GM12878 (cell line): ENCODE measurements at places on chromosomes 5 and 9. TPM values are rescaled to one million over a fixed set of nuclear protein-coding genes. Genes with fewer than 3 reads are reported as not detected.

DNA sequence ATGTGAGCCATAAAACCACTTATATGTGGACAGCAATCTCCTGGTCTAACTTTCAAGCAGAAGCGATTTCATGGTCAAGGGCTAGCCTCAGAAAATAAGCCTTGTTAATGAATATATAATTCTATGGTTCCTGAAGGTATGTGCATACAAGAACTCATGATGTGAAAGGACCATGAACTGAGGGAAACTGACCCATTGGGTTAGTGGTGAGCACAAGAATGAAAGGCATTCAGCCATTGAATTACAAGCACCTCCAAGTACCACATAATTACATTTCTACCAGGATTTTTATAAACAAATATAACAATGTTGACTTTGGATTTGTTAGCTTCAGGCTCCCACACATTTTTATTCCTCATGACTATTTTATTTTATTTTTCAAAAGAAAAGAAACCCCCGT is 459.0 kb downstream of the TLE4 start:
- H3K27me3 ChIP-seq, result no peaks in the 10 kb centered on the region
- no peaks in the 10 kb centered on the region for H3K36me3 ChIP-seq
- DNase-seq, result no peak
- no peaks in the 10 kb centered on the region for H3K4me1 ChIP-seq
- no peak overlapping the region for H3K27ac ChIP-seq

DNA sequence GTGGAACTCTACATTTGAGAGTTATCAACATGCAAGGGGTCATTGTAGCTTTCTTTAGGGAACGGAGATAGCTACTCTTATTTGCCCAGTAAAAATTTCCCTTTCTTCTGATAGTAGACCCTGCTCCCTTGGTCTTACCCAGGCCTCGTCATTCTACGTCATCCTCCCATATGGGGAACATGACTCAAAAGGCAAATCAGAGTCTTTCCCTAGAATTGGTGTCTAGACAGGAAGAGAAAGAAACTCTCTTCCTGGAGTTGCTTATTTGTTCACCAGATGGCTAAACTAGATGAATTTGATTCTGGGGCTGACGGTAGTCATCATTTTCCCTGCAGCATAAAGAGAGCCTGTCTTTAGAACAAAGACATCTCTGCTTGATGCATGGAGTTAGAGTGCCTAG is 12.2 kb upstream of the SLC38A9 start:
- no peak overlapping the region for H3K27ac ChIP-seq
- no peaks in the 10 kb centered on the region for H3K4me1 ChIP-seq
- no peak overlapping the region for H3K4me3 ChIP-seq
- no peaks in the 10 kb centered on the region for H3K27me3 ChIP-seq

- H3K27me3 ChIP-seq, result no peaks in the 10 kb centered on the region
- no peaks in the 10 kb centered on the region for H3K36me3 ChIP-seq
- DNase-seq, result no peak
- H3K27ac ChIP-seq, result no peak overlapping the region
- H3K4me3 ChIP-seq, result no peak overlapping the region
Measured at GRCh38 chr5:59125011-59125961, 542.4 kb downstream of the RAB3C start.

DNA sequence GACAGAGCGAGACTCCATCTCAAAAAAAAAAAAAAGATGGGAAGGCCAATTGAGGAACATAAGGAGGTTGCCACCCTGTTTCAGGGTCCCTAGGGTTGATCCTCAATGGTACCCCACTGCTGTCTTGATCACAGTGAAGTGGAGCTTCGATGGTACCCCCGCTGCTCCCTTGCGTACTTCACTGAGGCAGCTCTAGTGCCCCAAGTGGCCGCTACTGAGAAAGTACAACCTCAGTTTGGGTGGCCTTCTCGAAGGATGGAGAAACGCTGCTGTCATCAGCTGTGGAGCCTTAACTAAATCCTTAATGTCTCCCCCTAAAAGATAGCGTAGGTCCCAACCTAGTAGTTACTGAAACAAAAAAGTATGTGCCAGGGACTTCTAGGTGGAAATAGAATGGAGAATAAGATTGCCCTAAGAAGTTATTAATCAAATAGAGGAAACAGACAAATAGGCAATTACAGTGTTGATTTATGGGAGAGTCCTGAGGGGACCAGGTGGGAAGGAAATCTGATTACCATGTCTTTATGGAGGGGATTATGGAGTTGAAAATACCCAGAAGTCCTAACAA is 6.3 kb downstream of the TESK1 start:
- H3K36me3 ChIP-seq, result no peaks in the 10 kb centered on the region; the same call in 1 of the 2 replicates
- H3K27me3 ChIP-seq, result no peaks in the 10 kb centered on the region
- H3K4me3 ChIP-seq, result no peak overlapping the region
- DNase-seq, result no peak
- H3K27ac ChIP-seq, result no peak overlapping the region

GRCh38 chr5:79495311-79495710 is 18.6 kb downstream of the HOMER1 start:
- H3K4me1 ChIP-seq, result no peaks in the 10 kb centered on the region
- no peak overlapping the region for H3K4me3 ChIP-seq
- no peak for DNase-seq
- no peaks in the 10 kb centered on the region for H3K27me3 ChIP-seq
- H3K27ac ChIP-seq, result no peak overlapping the region
- no peaks in the 10 kb centered on the region for H3K36me3 ChIP-seq

DNA sequence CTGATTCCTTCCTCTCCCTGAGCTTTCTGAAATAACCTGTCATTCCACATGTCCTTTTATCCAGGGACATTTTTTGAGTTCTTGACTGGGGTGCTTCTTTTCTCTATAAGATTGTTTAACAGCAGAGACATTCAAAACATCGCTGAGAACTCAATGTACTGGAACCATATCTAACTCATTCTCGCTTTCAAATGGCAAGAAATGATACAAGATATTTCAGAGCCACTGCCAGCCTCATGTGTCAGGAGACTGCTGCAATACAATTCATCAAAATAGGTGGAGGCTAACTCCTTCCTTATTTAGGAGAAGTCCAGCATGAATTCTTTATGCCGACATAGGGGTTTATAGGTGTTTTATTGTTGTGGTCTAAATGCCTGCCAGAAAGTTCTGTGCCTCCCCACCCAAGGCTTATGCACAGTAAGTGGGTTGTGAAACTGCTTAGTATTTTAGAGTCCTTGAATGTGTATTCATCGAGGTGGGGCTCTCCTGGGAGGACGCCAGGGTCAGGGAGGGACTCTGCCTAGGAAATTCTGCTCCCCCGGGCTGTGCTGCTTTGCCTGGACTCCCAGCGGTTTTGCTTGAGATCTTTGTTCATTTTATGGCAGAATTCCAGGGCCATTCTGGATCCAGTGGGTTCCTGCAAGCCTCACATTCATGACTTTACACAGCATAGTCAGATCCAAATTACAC is 53.9 kb downstream of the ZNF474 start:
- H3K27ac ChIP-seq, result no peak overlapping the region
- DNase-seq, result no peak
- no peak overlapping the region for H3K4me3 ChIP-seq
- H3K4me1 ChIP-seq, result no peaks in the 10 kb centered on the region; the same call in 1 of the 2 replicates

DNA sequence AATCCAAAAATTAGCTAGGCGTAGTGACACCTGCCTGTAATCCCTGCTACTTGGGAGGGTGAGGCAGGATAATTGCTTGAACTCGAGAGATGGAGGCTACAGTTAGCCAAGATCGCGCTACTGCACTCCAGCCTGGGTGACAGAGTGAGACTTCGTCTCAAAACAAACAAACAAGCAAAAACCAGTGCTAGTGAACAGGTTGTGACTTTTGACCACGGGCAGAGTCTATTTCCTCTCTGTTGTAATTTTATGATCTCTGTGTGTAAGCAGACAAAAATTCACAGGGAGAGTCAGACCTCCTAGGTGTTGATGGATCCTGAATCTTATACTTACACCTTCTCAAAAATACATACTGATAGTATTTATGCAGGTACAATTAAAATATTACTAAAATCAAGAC is 65.8 kb downstream of the SPEF2 start:
- H3K4me3 ChIP-seq, result no peak overlapping the region
- H3K27ac ChIP-seq, result no peak overlapping the region
- no peaks in the 10 kb centered on the region for H3K27me3 ChIP-seq

DNA sequence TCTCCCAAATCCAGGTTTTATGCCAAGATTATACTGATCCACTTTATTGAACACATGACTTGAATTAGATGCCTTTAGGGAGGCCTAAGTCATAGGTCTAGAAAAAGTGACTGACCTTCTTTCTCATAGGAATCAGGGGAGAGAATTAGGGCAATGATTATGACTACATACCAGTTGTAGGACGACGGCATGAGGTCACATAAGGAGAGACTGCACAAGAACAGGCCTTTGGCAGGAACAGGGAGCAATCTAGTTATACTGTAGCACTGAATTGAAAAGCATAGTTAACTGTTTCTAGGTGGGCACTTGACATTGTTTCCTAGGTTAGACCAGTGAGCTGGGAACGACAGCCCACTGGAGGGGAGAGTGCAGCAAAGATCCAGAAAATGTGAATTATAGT is 22.7 kb downstream of the CREBRF start:
- no peak for DNase-seq
- no peaks in the 10 kb centered on the region for H3K27me3 ChIP-seq
- H3K4me3 ChIP-seq, result no peak overlapping the region
- H3K36me3 ChIP-seq, result peaks cover 2% of the 10 kb centered on the region; the same call in 1 of the 2 replicates

- H3K4me3 ChIP-seq, result no peak overlapping the region
- no peaks in the 10 kb centered on the region for H3K36me3 ChIP-seq
- no peaks in the 10 kb centered on the region; the same call in 1 of the 2 replicates for H3K27me3 ChIP-seq
- no peak for DNase-seq
Measured at GRCh38 chr9:117081641-117082317, 333.1 kb downstream of the ASTN2 start.

GRCh38 chr9:37362430-37362829 is 60.1 kb upstream of the GRHPR start:
- H3K27ac ChIP-seq, result no peak overlapping the region
- H3K4me3 ChIP-seq, result no peak overlapping the region
- H3K36me3 ChIP-seq, result no peaks in the 10 kb centered on the region; the same call in none of the 2 replicates
- H3K4me1 ChIP-seq, result peaks cover 6% of the 10 kb centered on the region; the same call in 1 of the 2 replicates
- no peak for DNase-seq

DNA sequence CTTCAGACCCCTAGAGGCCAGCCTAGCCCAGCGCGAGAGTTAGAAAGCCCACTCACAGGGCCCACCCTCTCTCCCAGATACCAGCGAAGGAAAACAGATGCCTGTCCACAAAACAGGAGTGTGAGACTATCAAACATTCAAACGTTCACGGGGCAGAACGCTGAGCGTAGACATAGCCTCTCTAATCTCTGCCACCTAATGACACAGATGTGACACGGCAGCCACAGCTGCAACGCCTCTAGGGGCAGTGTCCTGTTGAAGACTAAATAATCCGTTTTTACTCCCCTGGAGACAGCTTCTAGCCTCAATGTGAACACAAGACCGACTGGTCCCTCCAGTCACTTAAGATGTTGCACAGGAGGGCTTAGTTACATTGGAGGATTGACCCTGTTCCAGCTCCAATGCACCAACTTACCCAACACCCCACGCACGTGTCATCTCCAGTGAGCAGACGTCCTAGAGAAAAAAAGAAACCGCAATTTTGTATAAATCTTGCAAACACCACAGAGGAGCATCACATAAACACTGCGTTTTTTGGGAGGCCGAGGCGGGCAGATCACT is 14.3 kb downstream of the DIPK1B start:
- H3K36me3 ChIP-seq, result peaks cover 28% of the 10 kb centered on the region
- H3K4me3 ChIP-seq, result peak overlapping the region; percentile 69
- peak overlapping the region; percentile 54 for H3K27ac ChIP-seq
- peak; percentile 21 for DNase-seq

DNA sequence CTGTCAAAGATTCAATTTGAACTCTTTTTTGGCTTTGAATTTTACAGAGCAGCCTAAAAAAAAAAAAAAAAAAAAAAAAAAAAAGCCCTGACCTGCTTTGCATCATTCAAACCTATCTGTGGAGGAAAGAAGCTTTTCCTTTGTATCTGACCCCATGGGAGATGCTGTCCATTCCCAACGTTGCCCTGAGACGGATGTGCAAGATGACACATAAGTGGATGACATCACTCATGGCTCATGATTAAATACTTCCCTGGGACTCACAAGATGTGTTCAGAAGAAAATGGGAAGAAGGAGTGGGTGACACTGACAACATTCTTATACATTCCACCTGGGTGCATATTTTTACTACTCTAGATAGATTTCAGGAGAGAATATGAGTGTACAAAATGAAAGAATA is 245.7 kb upstream of the ELAVL2 start:
- no peaks in the 10 kb centered on the region for H3K36me3 ChIP-seq
- H3K4me3 ChIP-seq, result no peak overlapping the region
- no peak for DNase-seq
- no peak overlapping the region for H3K27ac ChIP-seq

- no peaks in the 10 kb centered on the region for H3K36me3 ChIP-seq
- no peaks in the 10 kb centered on the region for H3K4me1 ChIP-seq
- peaks cover 3% of the 10 kb centered on the region; the same call in 1 of the 2 replicates for H3K27me3 ChIP-seq
- no peak overlapping the region for H3K27ac ChIP-seq
- no peak for DNase-seq
Measured at GRCh38 chr5:68823301-68823700, 270.5 kb upstream of the SLC30A5 start.

GRCh38 chr9:18493451-18493993 is 19.6 kb downstream of the ADAMTSL1 start:
- H3K27me3 ChIP-seq, result no peaks in the 10 kb centered on the region
- H3K4me3 ChIP-seq, result no peak overlapping the region
- DNase-seq, result no peak
- no peaks in the 10 kb centered on the region for H3K4me1 ChIP-seq
- no peak overlapping the region for H3K27ac ChIP-seq
- H3K36me3 ChIP-seq, result no peaks in the 10 kb centered on the region

DNA sequence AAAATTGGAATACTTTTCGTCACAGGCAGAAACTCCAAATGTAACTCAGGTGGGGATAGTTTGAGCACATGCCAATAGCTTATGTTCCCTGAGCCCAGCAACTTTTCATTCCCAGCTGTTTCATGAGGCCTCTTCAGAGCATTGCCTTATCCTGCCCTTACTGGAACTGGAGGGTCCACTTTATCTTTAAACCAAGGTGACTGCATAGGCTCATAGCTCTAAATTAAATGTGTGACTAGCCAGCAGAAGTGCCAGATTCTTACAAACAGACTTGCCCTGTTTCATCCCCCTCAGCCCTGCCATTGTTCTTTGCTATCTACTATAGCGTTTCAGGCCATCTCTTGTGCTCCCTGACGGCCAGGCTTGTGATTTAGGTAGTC is 8.1 kb upstream of the LCP2 start:
- H3K4me3 ChIP-seq, result no peak overlapping the region
- H3K4me1 ChIP-seq, result peaks cover 24% of the 10 kb centered on the region
- no peak for DNase-seq
- H3K36me3 ChIP-seq, result no peaks in the 10 kb centered on the region
- no peak overlapping the region for H3K27ac ChIP-seq

GRCh38 chr5:143426437-143426991 is 23.0 kb upstream of the NR3C1 start:
- no peak overlapping the region for H3K4me3 ChIP-seq
- no peaks in the 10 kb centered on the region for H3K27me3 ChIP-seq
- DNase-seq, result no peak

GRCh38 chr9:82081496-82081895 is 92.9 kb downstream of the SPATA31D1 start:
- H3K4me3 ChIP-seq, result no peak overlapping the region
- no peaks in the 10 kb centered on the region for H3K36me3 ChIP-seq
- H3K27ac ChIP-seq, result no peak overlapping the region

CDH9 gene
- not detected in 2 replicates for total RNA-seq

SLU7 gene
- 35.2 and 38.6 TPM in 2 replicates for total RNA-seq

DNAJC18 gene
- 16.9 and 19.7 TPM in 2 replicates for total RNA-seq

C9orf153 gene
- 0.18 TPM in 1 of 2 replicates, not detected in the other for total RNA-seq

LEAP2 gene
- total RNA-seq, result 1.5 and 2.7 TPM in 2 replicates

SHOC1 gene
- total RNA-seq, result not detected in 2 replicates

SARDH gene
- total RNA-seq, result 0.15 and 0.16 TPM in 2 replicates

C9orf72 gene
- 6.4 and 7.2 TPM in 2 replicates for total RNA-seq

TAF11L10 gene
- total RNA-seq, result not detected in 2 replicates

GPR150 gene
- total RNA-seq, result 0.92 and 1.3 TPM in 2 replicates

PRRX2 gene
- total RNA-seq, result not detected in 2 replicates

CHSY3 gene
- not detected in 2 replicates for total RNA-seq

PCDHGB6 gene
- 0.80 and 1.0 TPM in 2 replicates for total RNA-seq
